ENCODE measurements at places on chromosomes 7 and 10.

DNA sequence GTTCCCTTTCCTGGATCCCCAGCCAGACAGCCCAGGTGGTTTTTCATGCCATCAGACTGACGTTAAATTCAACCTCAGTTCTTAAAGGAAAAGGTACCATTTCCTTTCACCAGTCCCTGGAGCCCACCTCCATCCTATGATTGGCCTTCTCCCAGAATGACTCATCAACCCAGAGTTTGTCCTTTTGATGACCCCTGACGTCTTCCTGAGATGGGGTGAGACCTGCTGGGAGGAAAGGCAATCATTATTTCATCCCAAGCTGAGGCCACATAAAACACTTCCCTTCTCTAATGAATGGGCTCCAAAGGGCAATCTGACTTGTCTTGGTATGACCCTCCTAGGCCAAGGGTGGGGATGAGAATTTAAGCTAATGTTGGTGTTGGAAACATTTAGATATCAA lies 750.7 kb downstream of the SUGCT start:
- peak; percentile 19 for DNase-seq

GRCh38 chr7:155451840-155452239 lies 6.1 kb upstream of the EN2 start:
- no peak for DNase-seq

DNA sequence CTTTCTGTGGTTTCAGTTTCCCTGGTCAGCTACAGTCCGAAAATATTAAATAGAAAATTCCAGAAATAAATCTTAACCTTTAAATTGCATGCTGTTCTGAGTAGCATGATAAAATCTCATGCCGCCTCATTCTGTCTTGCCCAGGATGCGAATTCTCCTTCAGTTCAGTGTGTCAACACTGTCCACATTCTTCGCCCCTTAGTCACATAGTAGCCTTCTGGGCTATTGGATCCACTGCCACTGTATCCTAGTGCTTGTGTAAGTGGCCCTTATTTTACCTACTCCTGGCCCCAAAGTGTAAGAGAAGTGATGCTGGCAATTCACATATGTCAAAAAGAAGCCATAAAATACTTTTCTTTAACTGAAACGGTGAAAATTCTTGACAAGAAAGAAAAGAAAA lies 129.6 kb downstream of the ZWINT start:
- DNase-seq: no peak

DNA sequence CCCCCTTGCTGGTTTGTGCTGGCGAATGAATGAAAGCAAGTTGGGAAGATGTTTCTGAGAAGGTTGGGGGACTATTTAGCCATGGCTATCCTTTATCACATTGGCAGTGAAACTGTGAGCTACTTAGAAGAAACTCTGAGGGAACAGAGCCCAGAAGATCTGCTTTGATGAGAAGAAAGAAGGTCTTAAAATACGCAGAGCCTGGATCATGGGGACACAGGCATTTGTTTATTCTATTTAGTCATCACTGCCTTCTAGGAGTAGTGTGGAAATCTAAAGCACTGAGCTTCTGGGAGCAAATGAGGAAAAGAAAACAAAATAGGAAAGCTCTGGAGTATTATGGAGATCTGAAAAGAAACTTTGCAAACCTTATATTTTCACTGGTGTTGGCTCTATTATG lies 28.5 kb downstream of the CPED1 start:
- DNase-seq: no peak

DNA sequence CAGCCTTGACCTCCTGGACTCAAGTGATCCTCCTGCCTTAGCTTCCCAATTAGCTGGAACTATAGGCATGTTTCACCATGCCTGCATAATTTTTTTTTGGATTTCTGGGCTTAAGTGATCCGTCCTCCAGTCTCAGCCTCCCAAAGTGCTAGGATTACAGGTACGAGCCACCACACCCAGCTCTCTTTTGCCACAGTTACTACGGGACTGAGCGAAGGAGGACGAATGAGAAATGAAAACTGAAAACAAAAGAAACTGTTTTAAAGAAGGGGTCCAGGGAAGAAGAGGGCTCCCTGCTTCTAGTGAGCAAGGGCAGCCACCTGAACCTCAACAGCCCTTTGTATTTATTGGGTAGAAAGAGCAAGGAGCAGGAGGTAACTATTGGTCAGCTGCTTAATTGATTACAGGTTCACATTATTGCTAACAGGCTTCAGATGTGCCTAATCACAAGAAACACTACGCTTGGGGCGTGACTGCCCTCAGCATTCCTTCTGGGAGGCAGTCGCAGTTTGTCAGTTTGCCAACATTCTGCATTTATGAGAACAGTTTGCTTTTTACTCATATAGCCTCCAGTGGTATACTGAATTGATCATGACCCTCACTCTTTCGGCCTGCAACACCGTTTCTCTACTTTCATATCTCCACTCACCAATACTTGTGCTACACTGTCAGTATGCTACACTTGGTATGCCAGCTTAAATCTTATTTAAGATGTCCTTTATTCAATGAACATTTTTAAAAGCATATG lies 676.8 kb downstream of the DNAJB9 start:
- no peak for DNase-seq

DNA sequence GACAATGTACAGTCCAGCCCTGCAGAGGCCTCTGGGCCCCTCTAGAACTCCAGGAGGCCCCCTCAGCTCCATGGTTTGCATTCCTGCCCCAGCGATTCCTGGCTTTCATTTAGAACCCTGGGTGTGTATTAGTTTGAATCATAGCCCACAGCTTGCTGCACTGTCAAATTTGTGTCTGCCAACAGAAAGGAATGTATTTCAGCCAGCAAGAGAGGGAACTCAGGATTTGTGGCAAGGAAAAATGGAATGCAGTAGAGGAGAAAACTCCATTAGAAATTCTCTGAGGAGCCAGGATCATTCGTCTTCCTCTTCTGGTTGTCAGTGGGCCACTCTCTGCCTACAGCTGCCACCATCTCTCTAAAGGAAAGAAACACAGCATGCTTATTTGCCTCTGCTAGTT lies 27.9 kb upstream of the WDR11 start:
- DNase-seq: no peak

GRCh38 chr10:75179657-75180177 lies 30.9 kb upstream of the VDAC2 start:
- no peak for DNase-seq

GRCh38 chr10:11437391-11438142 lies 173.9 kb downstream of the USP6NL start:
- no peak for DNase-seq

DNA sequence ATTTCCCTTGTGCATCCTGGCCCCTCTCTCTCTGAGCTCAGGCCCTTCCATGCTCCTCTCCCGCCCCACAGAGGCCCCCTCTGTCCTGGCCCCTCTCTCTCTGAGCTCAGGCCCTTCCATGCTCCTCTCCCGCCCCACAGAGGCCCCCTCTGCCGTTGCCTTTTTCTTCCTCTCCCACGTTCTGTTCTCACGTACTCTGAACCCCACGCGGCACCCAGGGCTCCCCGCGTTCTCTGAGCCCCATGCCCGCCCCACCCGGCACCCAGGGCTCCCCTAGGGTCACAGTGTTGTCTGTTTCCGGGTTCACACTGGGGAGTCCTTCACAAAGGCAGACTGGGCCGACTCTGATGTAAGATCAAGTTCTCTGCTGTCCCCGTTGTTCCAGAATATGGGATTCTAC lies 336.8 kb downstream of the DNAJB6 start:
- no peak for DNase-seq

GRCh38 chr10:13717936-13718772 lies 131.4 kb downstream of the PRPF18 start:
- peak; percentile 84 for DNase-seq

GRCh38 chr7:154676422-154677073 lies 326.4 kb downstream of the PAXIP1 start:
- DNase-seq: no peak

GRCh38 chr10:119243488-119243887 lies 36.1 kb downstream of the GRK5 start:
- DNase-seq: no peak

DNA sequence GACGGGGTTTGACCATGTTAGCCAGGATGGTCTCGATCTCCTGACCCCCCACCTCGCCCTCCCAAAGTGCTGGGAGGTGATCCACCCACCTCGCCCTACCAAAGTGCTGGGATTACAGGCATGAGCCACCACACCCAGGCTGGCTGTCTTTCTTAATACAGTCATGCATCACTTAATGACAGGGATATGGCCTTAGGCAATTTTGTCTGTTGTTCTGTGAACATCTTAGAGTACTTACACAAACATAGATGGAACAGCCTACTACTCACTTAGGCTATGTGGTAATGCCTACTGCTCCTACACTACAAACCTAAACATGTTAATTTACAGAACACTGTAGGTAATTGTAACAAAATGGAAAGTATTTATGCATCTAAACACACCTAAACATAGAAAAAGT lies 106.6 kb upstream of the KCNMA1 start:
- no peak for DNase-seq

DNA sequence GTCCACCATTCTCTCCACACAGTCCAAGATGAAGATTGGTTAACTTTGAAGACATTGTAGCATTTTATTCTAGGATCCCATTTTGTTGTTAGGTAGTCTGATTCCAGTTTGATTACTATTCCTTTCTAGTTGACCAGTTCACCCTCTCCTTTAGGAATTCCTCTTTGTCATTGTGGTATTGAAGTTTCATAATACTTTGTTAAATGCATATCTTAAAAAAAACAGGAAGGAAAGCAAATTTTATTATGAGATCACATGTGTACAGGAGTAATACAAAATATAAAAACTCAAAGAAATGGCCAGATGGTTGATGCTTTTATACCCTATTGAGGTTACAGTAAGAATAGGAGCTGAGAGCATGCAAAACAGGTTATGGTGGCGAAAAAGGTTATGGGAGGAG lies 15.5 kb upstream of the SEMA3C start:
- no peak for DNase-seq

DNA sequence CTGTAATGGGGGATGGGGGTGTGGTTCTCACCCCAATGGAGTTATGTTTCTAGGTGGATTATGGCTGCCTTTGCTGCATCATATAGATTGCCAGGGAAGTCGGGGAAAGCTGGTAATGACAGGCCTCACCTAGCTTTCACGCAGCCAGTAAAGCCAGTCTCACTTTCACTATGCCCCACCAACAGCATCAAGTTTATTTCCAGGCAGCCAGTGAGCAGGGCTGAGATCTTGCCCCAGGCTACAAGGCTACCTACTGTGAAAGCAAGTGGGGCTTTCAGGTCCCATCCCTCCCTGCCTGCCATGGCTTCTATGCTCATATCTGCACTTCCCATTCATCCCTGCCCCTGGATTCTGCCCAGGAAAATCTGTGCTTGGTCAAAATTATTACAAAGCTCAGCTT lies 61.7 kb upstream of the NXPH1 start:
- no peak for DNase-seq

DNA sequence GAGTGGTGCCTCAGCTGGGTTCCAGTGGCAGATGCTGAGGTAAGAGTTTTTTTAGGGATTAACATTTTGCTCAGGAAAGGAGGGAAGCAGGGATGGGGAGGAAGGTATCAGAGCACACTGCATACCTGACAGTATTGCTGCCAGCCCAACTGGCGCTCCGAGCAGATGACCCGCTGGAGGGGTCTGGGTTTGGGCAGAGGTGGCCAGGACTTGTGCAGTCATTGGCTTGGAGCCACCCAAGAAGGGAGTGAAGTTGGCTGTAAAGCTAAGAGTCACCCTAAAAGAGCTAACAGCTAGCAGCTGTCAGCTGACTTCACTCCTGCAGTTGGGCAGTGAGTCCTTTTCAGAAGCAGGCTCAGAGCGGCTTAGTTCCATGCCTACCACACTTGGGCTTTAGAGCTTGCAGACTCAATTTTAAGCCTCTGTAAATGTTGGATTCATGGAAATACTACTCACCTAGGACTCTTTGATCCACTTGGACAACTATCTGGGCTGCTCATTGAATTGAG lies 5.8 kb upstream of the ARHGAP22 start:
- no peak for DNase-seq

GRCh38 chr7:105877736-105878135 lies 1.3 kb upstream of the ATXN7L1 start:
- no peak for DNase-seq

DNA sequence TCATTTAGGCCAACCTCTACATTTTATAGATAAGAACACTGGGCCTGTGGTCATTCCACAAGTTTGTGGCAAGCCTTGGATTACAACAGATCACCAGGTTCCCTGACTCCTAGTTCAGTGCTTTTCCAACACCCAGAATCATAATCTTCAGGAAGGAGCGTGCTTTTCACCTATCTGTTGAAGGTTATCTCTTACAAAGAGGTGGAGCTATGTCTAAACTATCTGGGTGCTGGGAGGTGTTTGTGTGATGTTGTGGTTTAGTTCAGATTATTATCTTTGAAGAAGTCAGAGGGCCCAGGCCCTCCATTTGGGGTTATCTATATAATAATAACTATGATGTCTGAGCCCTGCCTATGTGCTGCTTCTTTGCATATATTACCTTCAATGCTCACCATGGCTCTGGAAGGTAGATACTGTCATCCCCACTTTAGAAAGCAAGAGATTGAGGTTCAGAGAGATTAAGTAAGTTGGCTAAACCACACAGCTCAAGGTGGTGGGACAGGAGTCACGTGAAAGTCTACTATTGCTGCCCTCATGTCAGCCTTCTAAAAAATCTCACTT lies 24.0 kb downstream of the IL2RA start:
- DNase-seq: no peak

DNA sequence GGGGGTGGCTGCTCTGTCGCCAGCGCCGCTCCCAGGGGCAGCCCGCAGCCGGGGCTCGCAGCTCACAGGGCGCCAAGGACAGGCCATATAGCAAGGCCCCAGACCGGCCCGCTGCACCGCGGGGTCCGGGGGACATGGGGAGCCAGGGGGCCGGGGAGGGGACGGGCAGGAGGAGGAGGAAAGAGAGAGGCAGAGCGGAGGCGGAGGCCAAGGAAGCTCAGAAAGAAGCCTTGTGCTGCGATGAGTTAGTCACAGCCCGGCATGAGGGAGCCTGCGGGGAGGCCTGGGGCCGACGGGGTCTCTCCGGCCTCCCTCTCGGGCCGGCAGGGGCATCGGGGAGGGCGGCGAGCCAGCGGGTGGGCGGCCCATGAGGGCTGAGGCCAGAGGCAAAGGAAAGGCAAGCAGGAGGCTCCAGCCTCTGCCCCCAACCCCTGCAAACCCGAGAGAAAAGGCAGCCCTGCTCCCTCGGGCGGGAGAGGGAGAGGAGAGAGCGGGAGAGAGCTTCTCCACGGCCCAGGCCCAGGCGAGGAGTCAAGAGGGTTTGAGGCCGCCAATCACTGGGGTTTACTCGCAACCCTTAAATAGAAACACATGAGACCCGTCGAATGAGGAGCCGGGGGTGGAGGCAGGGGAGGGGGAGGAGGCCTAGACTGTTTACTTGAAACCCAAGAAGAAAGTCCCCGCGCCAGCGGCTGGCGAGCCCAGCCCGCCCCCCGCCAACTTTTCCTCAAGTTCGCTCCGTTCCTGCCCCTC lies 167.9 kb downstream of the NEURL1 start:
- peak; percentile 35 for DNase-seq

All from NB4 (cell line).